ENCODE measurements at places on chromosomes 1 and 21.

GRCh38 chr1:107991371-107992066 is 26.5 kb upstream of the VAV3 start:
- DNase-seq: no peak

GRCh38 chr1:182633657-182634281 is 29.6 kb upstream of the RGS16 start:
- DNase-seq: no peak

GRCh38 chr1:60229821-60230220 is 156.3 kb upstream of the C1orf87 start:
- DNase-seq: no peak

DNA sequence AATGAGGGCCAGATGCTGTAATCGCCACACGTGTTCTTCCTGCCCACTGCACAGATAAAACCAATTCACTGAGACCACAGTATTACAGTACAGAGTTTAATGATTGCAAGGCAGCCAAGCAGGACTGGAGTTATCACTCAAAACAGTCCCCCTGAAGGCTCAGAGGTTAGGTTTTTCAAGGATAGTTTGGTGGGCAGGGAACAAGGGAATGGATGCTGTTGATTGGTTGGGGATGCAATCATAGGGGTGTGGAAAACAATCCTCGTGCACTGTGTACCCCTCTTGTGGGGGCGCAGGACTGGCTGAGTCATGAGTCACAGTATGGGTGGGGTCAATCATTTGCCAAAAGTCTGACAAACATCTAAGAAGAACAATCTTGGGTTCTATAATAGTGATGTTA is 12.4 kb upstream of the USP1 start:
- DNase-seq: no peak

- no peak for DNase-seq
Observed at GRCh38 chr21:26790296-26790695, 54.9 kb downstream of the ADAMTS1 start.
